ENCODE measurements at places on chromosomes 3 and 15. TPM values are rescaled to one million over a fixed set of nuclear protein-coding genes. Genes with fewer than 3 reads are reported as not detected.

Gene TGM4
- total RNA-seq = not detected

Gene BUB1B
- total RNA-seq = 94.9 TPM

Gene HDGFL3
- total RNA-seq = 76.8 TPM

Gene ECE2
- not detected for total RNA-seq

Gene IMPG2
- total RNA-seq = 0.29 TPM

Gene EFL1
- 29.0 TPM for total RNA-seq

Gene DUOX2
- total RNA-seq = not detected

Gene RPL32
- total RNA-seq = 1,890 TPM

Gene FAM107A
- not detected for total RNA-seq

Gene CNTN6
- total RNA-seq = not detected

Gene NAALADL2
- total RNA-seq = 0.39 TPM

Gene RAB11A
- 168 TPM for total RNA-seq

Gene PLXNB1
- total RNA-seq = 0.76 TPM

Gene HHATL
- total RNA-seq = not detected

Gene MYO5C
- total RNA-seq = 3.2 TPM

Gene ARRDC4
- 0.24 TPM for total RNA-seq

Gene SLC22A14
- total RNA-seq = not detected

Gene LRRC31
- total RNA-seq = not detected

Gene IGDCC3
- total RNA-seq = not detected

Gene GP9
- total RNA-seq = not detected

Gene WDR5B
- total RNA-seq = 5.1 TPM

Gene LRRC15
- not detected for total RNA-seq

Gene MDFIC2
- total RNA-seq = not detected

Gene MAP2K1
- 118 TPM for total RNA-seq
